ENCODE measurements at places on chromosomes 7 and 10.

GRCh38 chr7:109178342-109178741, 608.7 kb downstream of the DNAJB9 start:
- DNase-seq, result no peak

DNA sequence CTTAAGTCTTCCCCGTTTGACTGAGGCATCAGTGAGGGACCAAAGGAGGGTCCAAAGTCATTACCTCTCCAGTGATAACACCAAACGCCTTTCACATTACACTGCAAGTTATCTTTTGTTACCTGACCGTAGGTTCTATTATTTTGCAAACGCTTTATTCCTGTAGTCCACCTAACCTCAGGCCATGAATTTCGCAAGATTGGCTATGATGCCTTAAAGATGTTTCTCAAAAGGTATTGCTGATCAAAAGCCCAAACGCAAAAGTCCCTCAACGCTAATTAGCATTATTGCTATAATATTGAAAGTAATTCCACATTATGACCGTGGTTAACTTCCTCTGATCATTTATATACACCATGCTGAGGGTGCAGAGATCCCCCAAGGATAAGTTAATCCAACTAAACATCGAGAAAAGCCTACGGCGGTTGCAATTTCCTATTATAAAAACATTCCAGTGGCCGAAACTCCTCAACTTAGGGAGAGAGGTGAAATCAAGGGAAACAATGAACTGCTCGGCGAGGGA, 649 bp downstream of the DNA2 start:
- no peak for DNase-seq

DNA sequence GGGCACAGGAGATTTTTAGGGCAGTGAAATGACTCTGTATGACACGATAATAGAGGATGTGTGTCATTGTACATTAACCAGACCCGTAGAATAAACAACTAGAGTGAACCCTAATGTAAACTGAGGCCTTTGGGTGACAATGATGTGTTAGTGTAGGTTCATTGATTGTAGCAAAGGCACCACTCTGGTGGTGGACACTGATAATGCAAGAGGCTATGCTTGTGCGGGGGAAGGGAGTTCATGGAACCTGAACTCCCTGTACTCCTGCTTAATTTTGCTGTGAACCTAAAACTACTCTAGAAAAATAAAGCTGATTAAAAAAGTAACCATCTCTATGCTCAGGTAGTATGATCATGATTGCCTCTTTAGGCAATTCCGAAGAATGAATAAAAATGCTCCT, 96.3 kb upstream of the VIPR2 start:
- DNase-seq, result no peak

GRCh38 chr7:3896169-3896765, 595.2 kb downstream of the SDK1 start:
- DNase-seq, result no peak

DNA sequence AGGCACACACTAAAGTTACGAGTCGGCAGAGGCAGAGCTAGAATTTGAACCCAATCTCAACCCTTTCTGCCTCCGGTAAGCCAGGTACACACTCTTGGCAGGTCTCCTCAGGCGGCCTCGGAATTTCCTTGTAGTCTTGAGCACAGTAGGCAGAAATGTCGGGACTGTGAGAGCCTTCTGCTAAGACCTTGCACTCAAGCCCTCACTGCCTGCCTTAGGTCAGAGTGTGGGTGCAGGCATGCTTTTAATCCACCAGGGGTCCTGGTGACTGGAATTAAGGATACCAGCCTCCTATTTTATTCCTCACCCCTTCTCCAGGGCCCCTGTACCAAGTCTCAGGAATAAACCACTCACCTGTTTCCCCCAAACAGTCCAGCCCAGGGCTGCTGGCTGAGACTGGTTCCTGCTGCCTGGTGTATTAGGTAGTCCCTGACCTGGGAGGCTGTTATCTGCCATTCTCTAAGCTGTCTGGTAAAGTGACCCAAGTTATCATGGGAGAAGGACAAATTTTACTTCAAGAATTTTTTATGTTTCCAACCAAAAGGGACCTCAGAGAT, 855 bp downstream of the ATP6V1F start:
- DNase-seq, result no peak

DNA sequence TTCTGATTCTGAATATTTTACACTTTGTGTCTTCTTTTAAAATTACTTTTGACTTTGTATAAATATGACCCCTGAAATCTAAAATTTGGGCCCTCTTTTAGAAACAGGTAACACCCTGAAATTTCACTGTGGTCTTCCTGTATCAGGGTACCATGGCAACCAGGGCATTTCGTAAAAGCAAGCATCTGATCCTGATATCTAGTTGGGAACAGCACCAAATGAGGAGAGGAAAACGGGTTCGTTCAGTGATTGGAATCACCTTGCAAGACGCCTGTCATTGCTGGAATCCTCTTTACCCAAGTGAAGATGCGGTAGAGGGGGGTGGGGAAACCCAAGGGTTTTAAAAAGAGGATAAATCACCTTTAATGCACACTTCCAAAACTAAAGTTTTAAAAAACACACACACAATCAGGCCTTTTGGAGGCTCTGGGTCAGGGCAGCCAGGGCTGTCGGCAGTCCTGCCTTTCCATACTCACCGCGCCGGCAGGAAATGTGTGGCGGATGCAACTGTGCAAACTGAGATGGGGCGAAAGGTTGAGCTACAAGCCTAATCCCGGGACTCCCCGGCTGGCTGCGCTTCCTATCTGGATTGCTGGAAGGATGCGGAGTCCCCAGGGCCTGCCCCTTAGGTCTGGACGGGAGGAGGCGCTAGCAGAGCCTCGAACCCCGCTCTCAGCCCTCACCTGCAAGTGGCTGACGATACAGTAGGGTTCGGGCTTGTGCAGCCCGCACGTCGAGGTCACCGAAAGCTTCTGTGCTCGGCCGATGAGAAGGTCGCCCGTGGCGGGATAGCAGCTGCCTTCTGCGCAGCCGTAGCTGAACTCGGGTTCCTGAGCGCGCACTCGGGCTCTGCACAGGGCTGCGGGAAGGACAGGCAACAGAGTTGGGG, 1.8 kb downstream of the LAMB1 start:
- DNase-seq, result no peak

DNA sequence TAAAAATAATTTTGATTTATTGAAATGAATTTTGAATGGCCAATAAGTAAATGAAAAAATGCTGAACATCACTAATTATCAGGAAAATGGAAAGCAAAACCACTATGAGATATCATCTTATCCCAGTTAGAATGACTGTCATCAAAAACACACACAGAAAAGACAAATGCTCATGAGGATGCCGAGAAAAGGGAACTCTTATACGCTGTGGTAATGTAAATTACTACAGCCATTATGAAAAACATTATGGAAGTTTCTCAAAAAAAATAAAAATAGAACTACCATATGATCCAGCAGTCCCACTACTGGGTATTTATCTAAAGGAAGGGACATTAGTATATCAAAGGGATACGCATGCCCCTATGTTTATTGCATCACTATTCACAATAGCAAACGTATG, 15.8 kb downstream of the SCIN start:
- no peak for DNase-seq

DNA sequence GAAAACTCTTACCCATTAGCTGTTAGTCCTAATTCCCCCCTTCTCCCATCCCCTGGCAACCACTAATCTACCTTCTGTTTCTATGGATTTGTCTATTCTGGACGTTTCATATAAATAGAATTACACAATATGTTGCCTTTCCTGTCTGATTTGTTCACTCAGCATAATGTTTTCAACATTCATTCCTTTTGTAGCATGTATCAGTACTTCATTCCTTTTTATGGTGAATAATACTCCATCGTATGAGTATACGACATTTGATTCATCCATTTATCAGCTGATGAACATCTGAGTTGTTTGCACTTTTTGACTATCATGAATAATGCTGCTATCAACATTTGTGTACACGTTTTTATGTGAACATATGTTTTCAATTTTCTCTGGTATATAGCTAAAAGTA, 4.4 kb upstream of the FRAT1 start:
- no peak for DNase-seq

GRCh38 chr10:130867446-130868194, 443.9 kb downstream of the TCERG1L start:
- no peak for DNase-seq

GRCh38 chr10:89861584-89862301, 160.4 kb downstream of the KIF20B start:
- DNase-seq, result peak; percentile 16

DNA sequence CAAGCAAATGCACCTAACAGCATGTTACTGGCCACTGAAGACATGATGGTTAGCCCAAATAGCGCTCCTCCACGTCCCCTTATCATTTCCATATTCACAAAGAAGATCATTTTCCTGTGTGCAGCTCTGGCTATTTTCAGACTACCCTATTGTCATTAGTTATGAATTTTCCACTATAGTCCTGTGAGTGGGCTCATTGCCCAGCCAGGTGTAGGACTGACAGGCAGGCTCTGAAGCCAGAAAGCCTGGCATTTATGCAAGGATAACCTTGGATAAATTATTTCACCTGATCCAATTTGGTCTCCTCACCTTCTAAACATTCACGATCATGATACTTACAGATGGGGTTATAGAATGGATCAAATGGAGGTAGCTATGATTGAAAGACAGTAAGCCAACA, 104.6 kb downstream of the C10orf90 start:
- DNase-seq, result no peak

DNA sequence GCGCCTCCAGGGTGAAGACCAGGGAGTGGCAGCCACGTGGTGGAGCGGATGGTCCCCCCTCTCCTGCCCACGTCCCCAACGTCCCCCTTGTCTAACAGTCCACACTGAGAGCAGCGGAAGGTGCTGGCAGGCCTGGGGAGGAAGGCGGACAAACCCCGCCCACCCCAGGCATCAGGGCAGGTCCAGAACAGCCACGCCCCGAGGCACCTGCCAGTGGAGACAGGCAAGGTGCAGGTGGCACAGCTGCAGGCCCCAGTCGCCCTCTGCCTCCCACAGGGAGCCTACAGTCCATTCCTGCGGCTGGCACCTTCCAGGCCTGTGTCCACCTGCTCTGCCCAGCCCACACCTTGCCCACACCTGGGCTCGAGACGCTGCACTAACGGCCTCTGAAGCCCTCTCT, 24.9 kb downstream of the CYP2W1 start:
- no peak for DNase-seq

- peak; percentile 78 for DNase-seq
Measured at GRCh38 chr10:122307669-122308416, 36.7 kb downstream of the BTBD16 start.

DNA sequence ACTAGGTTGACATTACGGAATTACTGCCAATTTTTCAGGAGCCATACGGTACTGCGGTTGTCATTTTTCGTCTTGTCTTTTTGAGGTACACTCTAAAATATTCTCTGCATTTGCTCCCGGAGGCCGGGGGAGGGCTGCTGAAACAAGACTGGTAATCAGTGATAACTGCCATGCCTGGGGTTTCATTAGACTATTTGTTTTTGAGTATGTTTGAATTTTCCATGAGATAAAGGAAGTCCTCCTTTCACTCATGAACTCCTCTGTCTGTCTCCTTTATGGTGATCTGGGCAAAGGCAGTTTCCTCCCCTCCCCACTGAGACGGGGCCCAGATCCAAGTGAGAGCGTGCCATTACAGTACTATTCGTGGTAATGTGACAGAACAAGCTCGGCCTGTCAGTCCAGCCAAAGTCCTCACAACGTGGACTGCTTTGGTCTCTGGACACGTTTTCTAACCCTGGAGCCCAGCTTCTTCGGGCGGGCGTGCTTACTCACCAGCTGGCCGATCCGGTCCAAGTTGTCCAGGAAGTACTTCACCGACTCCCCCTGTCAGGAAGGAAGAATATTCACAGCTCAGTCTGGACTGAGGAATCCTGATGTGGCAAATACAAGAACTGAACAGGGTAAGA, 45.1 kb downstream of the AMZ1 start:
- peak; percentile 54 for DNase-seq
